Islet precursor cell (in vitro differentiated cells): ENCODE measurements at places on chromosomes 4 and X.

- DNase-seq = no peak
Observed at GRCh38 chr4:85028910-85029309, 62.4 kb upstream of the WDFY3 start.

GRCh38 chr4:54093324-54094240 lies 6.4 kb upstream of the GSX2 start:
- DNase-seq = no peak

- no peak for DNase-seq
Observed at GRCh38 chr4:84051639-84052038, 447.5 kb downstream of the NKX6-1 start.

DNA sequence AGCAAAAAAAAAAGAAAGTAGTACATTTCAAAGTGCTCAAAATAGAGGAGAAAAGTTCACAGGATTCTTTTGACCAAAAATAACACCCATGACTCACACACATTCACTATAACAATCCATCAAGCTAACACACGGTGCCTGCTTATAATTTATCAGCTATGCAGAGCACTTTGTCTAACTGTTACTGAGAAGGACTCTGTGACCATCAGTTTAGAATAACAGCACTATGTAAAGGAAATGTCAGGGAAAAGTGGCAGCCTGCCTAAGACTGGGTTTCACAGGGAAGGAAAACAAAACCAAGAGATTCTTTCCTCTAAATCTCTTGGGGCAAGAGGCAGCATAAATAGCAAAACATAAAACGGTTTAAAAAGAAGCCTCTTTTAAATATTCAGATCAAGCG lies 54.8 kb downstream of the CCDC149 start:
- DNase-seq = no peak

- no peak for DNase-seq
Observed at GRCh38 chr4:114727461-114727860, 128.9 kb downstream of the UGT8 start.

DNA sequence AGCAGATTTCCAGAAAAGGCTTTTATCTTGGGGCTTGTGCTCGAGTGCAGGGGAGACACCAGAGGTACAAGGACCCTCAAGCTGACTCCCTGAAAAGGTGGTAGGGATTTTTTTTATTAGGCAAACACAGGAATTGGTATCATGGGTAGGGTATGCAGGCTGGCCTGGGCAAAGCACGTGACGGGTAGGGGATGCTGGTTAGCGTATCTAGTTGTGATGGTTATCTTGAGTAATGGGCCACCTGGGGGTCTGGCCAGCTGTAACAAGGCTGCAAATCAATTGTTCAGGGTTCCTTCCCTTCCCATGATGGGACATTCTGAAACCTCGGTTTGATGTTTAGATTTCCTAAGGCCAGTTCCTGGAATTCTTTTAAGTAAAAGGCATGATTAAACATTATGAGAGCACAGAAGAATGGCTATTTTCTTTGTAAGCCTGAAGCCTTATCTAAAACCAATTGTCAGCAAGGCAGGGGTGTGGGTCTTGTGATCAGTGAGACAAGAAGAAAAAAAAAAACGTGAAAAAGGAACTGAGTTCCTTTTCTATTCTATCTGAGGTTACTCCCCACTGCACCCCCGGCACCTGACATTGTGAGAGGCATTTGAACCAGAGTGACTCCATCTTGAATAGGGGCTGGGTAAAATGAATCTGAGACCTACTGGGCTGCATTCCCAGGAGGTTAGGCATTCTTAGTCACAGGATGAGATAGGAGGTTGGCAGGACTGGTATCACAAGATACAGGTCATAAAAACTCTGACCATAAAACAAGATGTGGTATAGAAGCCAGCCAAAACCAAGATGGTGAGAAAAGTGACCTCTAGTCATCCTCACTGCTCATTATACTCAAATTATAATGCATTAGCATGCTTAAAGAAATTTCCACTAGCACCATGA lies 64.2 kb upstream of the S100G start:
- no peak for DNase-seq

- DNase-seq = peak; percentile 61
Observed at GRCh38 chrX:126552313-126553022, at the start of gene DCAF12L1. Gene DCAF12L1 (minus strand): TSS chrX:126552814. CDS start chrX:126552608, 206 bp downstream.

GRCh38 chrX:132883358-132883915 lies 75.0 kb downstream of the HS6ST2 start:
- no peak for DNase-seq

- no peak for DNase-seq
Observed at GRCh38 chrX:119648421-119648775, 42.2 kb upstream of the NKRF start.

DNA sequence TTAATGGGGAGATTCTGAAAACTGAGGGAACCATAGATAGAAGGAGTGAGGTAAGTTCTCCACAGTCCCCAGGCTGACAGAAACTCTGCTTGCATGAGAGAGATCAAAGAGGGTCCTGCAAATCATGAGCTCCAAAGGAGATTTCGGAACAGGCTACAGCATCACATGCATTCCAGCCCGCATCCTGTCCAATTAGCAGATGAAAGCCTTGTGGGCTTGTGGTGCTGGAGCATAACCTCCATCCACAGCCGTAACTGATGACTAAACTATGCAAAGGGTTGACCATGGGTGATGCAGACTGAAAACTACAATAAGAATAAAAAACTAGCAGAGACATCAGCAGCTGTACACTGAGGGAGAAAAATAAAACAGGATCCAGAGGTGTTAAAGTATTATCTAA lies 654.5 kb downstream of the TLL1 start:
- DNase-seq = peak; percentile 92

DNA sequence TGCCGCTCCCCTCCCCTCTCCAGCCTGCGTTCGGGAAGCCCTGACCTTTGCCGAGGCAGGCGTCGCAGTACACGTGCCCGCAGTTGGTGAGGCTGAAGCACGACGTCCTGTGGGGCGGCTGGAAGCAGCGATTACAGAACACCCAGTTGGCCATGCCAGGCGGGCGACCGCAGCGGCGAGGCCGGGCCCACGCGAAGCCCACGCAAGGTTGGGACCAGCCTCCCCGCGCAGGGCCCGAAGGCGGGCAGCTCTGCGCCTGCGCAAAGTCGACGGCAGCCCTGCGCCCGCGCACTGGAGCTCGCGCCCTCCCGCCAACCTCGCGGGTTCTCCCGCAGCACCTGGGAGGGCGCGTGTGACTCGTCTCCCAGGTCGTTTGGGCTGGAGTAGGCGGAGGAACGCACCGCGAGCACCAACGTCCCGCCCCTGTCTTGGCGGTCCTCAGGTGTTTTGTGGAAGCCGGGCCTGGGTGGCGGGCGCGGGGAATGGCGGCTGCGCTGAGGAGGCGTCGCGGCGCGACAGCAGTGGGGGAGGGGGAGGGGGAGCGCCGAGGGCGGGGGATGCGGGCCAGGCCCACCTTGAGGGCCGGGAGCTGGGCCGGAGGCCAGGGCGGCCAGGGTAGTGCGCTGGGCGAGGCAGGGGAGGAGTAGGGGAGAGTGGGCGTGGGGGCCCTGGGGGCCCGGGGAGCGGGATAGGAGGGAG lies at the start of gene RNF212:
Gene RNF212, minus strand, starts transcription at position 254 of the 699 bp plus-strand sequence. Its CDS starts 100 bp downstream, at position 154.
- peak; percentile 51 for DNase-seq

DNA sequence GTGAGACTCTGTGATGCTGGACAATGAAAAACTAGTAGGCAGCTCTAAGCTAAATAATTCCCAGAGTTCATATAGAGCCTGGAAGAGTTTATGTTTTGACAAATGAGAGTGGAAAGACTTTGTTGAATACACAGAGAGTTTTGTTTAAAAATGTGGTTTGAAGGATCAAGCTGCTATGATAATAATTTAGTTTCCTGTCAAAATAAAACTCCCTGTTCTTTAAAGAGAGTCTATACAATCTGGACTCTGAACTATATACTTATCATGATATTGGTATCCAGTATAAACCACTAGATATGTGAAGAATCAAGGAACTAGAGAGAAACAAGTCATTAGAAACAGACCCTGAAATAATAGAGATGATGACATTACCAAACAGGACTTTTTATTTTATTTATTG lies 158.6 kb downstream of the C4orf33 start:
- DNase-seq = no peak
